ENCODE measurements at places on chromosomes 7 and 10. TPM values are rescaled to one million over a fixed set of nuclear protein-coding genes. Genes with fewer than 3 reads are reported as not detected.

CCDC3 gene
- 0.29 TPM for total RNA-seq

HSPB1 gene
- 157 TPM for total RNA-seq

CYP2C19 gene
- 0.12 TPM for total RNA-seq

RNLS gene
- total RNA-seq = 20.8 TPM

FOXL3 gene
- total RNA-seq = not detected

PNPLA8 gene
- total RNA-seq = 38.7 TPM

RARRES2 gene
- not detected for total RNA-seq

ASB10 gene
- not detected for total RNA-seq

GPR85 gene
- 4.2 TPM for total RNA-seq

LCOR gene
- total RNA-seq = 13.0 TPM

PTN gene
- 26.4 TPM for total RNA-seq

KNDC1 gene
- not detected for total RNA-seq

ALOX5 gene
- total RNA-seq = not detected

PNLIPRP3 gene
- not detected for total RNA-seq

AKR1C8 gene
- not detected for total RNA-seq

ABCB8 gene
- total RNA-seq = 26.9 TPM

TMEM270 gene
- not detected for total RNA-seq

AHCYL2 gene
- total RNA-seq = 9.8 TPM

GJC3 gene
- total RNA-seq = not detected

GATA3 gene
- total RNA-seq = 2.5 TPM

HMX3 gene
- not detected for total RNA-seq

PDGFA gene
- total RNA-seq = 54.1 TPM

ZNF804B gene
- not detected for total RNA-seq

DCLRE1A gene
- total RNA-seq = 9.2 TPM

C10orf53 gene
- total RNA-seq = not detected

PAPOLB gene
- total RNA-seq = not detected

KIAA1217 gene
- 8.2 TPM for total RNA-seq

BTBD16 gene
- total RNA-seq = not detected

PRSS37 gene
- total RNA-seq = not detected

KIF11 gene
- total RNA-seq = 58.1 TPM

GJD4 gene
- not detected for total RNA-seq

PIK3AP1 gene
- 0.10 TPM for total RNA-seq

EN2 gene
- not detected for total RNA-seq

NPFFR1 gene
- not detected for total RNA-seq

NEBL gene
- total RNA-seq = under 0.01 TPM

ZNF92 gene
- 10.7 TPM for total RNA-seq
